ENCODE measurements at places on chromosomes 4 and X. TPM values are rescaled to one million over a fixed set of nuclear protein-coding genes. Genes with fewer than 3 reads are reported as not detected.
A peak's percentile ranks its signal among the peaks of the same experiment; 100 is the strongest.

The SEPTIN11 gene
- 74.7 TPM for polyA plus RNA-seq

- DNase-seq: peak; percentile 74
- peaks cover 3% of the 10 kb centered on the region for H3K4me1 ChIP-seq
- H3K36me3 ChIP-seq: no peaks in the 10 kb centered on the region
Measured at GRCh38 chrX:111445485-111445884, 33.5 kb upstream of the DCX start.

The CT45A5 gene
- not detected for polyA plus RNA-seq

DNA sequence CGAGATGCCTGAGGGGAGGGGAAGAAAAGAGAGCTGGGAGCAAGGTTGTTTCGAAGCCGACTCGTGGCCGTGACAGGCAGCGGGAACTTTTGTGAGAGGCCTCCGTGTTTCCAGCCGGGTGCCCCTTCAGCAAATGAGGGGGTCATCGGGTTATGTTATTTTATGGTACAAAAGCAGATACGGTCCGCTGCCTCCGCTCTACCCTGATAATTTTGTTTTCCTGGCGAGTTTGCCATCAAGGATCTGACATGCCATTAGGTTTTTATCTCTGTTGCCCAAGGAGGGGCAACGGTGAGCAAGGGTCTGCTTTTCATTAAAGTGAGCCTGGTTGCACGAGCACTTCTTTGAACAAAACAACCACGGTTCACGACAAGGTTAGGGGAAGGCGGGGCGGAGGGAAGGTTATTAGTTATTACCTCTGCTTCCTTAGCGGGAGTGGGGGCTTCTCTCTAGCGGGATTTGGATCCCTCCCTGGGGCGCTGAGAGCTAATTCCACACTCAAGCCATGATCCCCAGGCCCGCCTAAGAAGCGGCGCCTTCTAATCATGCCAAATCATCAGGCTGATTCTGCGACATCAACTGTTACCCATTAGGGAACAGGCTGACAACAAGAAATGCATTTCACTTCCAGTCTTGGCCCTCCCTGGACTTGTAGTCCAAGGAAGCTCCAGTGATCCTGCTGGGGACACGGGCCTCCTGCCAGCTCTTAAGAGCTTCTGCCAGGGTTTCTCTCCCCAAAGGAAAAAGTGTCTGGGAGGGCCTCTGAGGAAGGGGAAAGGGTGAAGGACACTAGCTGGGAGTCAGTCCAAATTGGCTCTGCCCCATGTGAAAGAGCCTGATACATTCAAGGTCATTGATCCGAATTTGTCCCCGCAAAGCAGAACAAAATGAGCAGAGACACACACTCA is 617.7 kb downstream of the MID1IP1 start:
- H3K27me3 ChIP-seq: no peaks in the 10 kb centered on the region
- H3K36me3 ChIP-seq: no peaks in the 10 kb centered on the region
- H3K4me3 ChIP-seq: no peak overlapping the region
- peak; percentile 28 for DNase-seq

GRCh38 chr4:93756101-93756500 is 72.5 kb upstream of the ATOH1 start:
- no peaks in the 10 kb centered on the region for H3K36me3 ChIP-seq
- H3K27ac ChIP-seq: no peak overlapping the region
- no peak overlapping the region for H3K4me3 ChIP-seq
- DNase-seq: no peak
- no peaks in the 10 kb centered on the region for H3K4me1 ChIP-seq

GRCh38 chr4:173403051-173403450 is 4.1 kb upstream of the SCRG1 start:
- H3K36me3 ChIP-seq: no peaks in the 10 kb centered on the region
- no peaks in the 10 kb centered on the region for H3K27me3 ChIP-seq
- no peak for DNase-seq
- H3K4me3 ChIP-seq: no peak overlapping the region
- H3K27ac ChIP-seq: no peak overlapping the region

The ZMAT1 gene
- polyA plus RNA-seq: 2.3 TPM

The FMR1NB gene
- polyA plus RNA-seq: not detected

- H3K4me1 ChIP-seq: no peaks in the 10 kb centered on the region
- no peak for DNase-seq
- H3K36me3 ChIP-seq: no peaks in the 10 kb centered on the region
Measured at GRCh38 chr4:138647433-138647832, 368.1 kb upstream of the NOCT start.

The WAS gene
- polyA plus RNA-seq: 2.4 TPM

The ARMCX1 gene
- polyA plus RNA-seq: 41.5 TPM

The MAGEA11 gene
- polyA plus RNA-seq: not detected

GRCh38 chrX:127558811-127559210 is 493.4 kb downstream of the ACTRT1 start:
- no peaks in the 10 kb centered on the region for H3K27me3 ChIP-seq
- H3K27ac ChIP-seq: no peak overlapping the region
- H3K4me3 ChIP-seq: no peak overlapping the region

The TCEAL2 gene
- polyA plus RNA-seq: 5.8 TPM

The C4orf51 gene
- polyA plus RNA-seq: not detected

DNA sequence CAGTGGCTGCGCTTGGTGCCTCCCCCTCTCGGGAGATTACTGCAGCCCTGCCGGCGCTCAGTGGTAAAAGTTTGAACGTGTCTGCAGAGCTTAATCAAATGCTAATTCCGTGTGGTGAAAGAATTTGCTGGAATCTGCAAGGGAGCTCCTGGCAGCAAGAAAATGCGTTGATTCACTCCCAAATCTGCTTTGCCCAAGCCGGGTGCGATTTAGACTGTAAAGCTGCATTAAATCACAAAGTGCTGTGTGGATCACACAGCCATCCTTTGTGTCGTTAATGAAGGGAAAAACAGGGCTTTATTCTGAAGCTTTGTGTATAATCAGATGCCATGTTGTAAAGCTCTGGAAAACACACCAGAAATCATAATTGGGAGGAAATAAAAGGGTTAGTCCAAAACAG is 444.1 kb downstream of the BCOR start:
- no peak for DNase-seq
- H3K4me3 ChIP-seq: no peak overlapping the region
- H3K4me1 ChIP-seq: no peaks in the 10 kb centered on the region
- no peak overlapping the region for H3K27ac ChIP-seq
- H3K36me3 ChIP-seq: no peaks in the 10 kb centered on the region
- H3K27me3 ChIP-seq: peaks cover 6% of the 10 kb centered on the region

DNA sequence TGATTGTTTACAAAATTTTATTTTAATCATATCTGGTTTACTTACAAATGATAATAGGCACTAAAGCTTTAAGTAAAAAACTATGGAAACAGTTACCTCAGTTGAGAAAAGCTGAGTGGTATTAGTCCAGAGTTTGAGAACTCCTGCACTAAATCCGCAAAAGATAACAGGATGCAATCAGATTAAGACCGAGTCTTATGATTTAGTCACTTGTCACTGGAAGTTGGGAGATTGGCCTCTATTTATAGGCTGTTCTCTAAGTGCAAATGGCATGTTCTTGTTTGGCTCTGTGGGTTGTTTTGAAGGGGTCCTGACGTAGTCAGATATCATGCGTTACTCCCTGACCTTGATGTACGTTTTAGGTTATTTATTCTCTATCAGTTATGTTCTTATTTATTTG is 6.3 kb downstream of the GPAT3 start:
- H3K4me3 ChIP-seq: no peak overlapping the region
- no peak for DNase-seq
- H3K27me3 ChIP-seq: peaks cover 16% of the 10 kb centered on the region
- no peak overlapping the region for H3K27ac ChIP-seq

DNA sequence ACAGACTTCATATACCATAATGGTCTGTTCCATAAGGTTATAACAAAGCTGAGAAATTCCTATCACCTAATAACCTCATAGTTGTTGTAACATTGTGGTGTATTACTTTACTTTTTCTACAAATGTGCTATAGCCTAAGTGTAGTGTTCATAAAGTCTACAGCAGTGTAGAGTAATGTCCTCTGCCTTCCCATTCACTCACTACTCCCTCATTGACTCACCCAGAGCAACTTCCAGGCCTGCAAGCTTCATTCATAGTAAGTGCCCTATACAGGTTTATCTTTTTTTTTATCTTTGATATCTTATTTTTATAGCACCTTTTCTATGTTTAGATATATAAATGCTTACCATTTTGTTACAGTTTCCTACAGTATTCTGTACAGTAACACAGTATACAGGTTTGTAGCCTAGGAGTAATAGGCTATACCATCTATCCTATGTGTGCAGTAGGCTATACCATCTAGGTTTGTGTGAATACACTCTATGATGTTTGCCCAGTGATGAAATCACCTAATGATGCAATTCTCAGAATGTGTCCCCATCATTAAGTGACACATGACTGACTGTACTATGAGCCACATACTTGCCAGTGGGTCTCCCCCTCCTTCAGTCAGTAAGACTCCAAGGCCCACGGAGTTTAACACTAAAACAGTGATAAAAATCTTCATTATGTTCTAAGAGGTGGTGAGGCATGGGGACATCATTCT is 299.9 kb downstream of the UNC5C start:
- peak; percentile 30 for DNase-seq
- H3K27me3 ChIP-seq: no peaks in the 10 kb centered on the region
- no peaks in the 10 kb centered on the region for H3K36me3 ChIP-seq

DNA sequence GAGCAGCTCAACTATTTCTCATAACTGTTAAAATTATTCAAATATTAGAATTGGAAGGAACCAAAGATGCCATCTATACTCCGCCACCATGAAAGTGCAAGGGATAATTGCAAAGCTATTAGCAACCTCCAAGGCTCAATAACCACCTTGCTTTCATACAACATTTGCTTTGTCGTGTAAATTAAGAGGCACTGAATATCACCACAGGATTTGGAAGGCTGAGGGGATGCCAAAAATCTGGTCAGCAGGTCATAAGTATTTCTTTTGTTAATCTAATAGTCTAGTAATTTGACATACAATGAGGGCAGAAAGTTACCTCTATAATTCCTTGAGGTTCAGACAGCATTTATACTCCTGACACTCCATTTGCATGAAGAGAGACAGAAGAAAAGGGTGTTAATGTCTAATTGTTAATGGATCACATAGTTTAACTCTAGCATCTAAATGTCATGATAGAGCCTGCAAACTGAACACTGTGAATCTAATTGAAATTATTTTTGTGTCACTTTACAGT is 200.9 kb upstream of the DIAPH2 start:
- H3K4me3 ChIP-seq: no peak overlapping the region
- no peaks in the 10 kb centered on the region for H3K4me1 ChIP-seq
- H3K27ac ChIP-seq: no peak overlapping the region

The CYSLTR1 gene
- 0.50 TPM for polyA plus RNA-seq

DNA sequence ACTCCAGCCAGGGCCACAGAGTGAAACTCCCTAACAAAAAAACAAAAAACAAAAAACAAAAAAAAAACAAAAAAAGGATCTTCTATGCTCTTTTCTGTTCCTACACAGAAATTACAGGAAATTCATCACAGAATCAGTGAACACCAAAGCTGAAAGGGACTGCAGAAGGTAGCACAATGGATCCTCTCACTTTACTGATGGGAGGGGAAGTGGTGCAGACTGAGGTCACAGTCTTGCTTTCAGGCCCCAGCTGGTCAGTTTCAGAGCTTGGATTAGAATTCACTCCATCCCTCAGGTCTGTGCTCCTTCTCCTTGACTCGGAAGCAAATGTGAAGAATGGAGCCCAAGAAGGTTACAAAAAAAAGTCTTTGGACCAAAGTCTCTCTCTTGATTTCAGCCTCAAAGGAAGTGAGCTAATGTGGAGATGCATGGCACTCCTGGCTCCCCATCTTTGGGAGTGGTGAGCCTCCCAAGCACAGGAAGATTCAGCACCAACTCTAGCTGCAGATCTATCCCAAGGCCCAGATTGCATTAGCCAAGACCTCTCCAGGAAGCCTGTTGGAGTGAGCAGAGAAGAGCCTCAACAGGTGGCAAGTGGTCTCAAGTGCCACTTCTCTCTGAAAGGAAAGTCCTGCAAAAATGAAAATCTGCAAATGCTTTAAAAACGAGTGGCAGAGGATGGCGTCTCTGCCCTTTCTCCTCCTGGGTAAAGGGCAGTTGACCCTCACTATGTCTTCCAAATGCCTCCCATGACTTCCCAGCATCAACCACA is 176.0 kb downstream of the MAML3 start:
- no peaks in the 10 kb centered on the region for H3K36me3 ChIP-seq
- no peaks in the 10 kb centered on the region for H3K27me3 ChIP-seq
- no peak overlapping the region for H3K27ac ChIP-seq
- no peak overlapping the region for H3K4me3 ChIP-seq
- H3K4me1 ChIP-seq: peaks cover 10% of the 10 kb centered on the region

The SULT1E1 gene
- polyA plus RNA-seq: 30.8 TPM

GRCh38 chrX:107602694-107603239 is 25.5 kb upstream of the PRPS1 start:
- H3K4me3 ChIP-seq: no peak overlapping the region
- DNase-seq: no peak
- H3K4me1 ChIP-seq: no peaks in the 10 kb centered on the region
- no peak overlapping the region for H3K27ac ChIP-seq
- no peaks in the 10 kb centered on the region for H3K36me3 ChIP-seq
- H3K27me3 ChIP-seq: no peaks in the 10 kb centered on the region

DNA sequence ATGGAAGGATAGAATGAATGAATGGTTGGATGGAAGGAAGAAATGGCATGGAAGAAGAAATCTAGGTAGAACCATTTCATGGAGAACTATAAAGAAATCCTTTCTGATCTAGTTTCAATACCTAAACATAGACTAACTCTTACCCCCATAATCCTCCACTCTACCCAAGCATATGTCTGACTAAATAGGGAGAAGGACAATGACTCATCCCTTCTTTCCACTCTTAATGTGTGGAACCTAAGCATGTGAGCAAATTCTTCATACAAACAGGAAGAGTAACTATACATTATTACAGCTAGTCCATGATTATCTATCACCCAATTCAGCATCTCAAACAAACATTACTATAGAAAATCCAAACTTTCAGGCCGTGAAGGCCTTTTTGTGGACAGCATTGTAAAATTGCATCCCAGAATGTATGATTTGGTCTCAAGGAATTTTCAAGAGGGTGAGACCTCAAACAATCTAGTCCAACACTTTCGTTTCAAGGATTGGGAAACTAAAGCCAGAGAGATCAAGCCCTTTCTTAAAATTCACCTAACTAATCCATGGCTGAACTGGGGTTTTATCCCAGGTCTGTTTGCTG is 11.2 kb downstream of the C1QTNF7 start:
- H3K4me1 ChIP-seq: no peaks in the 10 kb centered on the region
- H3K4me3 ChIP-seq: no peak overlapping the region
- H3K27me3 ChIP-seq: no peaks in the 10 kb centered on the region
- no peak overlapping the region for H3K27ac ChIP-seq
- no peaks in the 10 kb centered on the region for H3K36me3 ChIP-seq
- no peak for DNase-seq

GRCh38 chr4:87109121-87109520 is 111.3 kb downstream of the KLHL8 start:
- peaks cover 39% of the 10 kb centered on the region for H3K4me1 ChIP-seq
- H3K27ac ChIP-seq: peak overlapping the region; percentile 58
- no peak overlapping the region for H3K4me3 ChIP-seq
- H3K36me3 ChIP-seq: no peaks in the 10 kb centered on the region
- no peaks in the 10 kb centered on the region for H3K27me3 ChIP-seq

The MAGED4 gene
- polyA plus RNA-seq: 69.3 TPM

DNA sequence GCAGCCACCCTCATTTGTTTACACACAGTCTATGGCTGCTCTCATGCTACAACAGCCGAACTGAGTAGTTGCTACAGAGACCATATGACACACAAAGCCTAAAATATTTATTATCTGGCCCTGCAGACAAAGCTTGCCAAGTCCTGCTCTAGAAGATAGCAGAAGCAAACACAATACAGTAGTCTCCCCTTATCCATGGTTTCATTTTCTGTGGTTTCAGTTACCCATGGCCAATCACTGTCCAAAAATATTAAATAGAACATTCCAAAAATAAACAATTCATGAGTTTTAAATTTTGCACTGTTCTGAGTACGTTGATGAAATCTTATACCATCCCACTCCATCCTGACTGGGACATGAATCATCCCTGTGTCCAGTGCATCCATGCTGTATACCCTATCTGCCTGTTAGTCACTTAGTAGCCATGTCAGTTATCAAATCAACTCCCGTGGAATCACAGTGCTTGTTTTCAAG is 40.2 kb upstream of the ZNF81 start:
- H3K4me1 ChIP-seq: no peaks in the 10 kb centered on the region
- DNase-seq: no peak
- no peaks in the 10 kb centered on the region for H3K27me3 ChIP-seq
- no peak overlapping the region for H3K27ac ChIP-seq
